CD8-positive, alpha-beta memory T cell (primary cell): ENCODE measurements at places on chromosomes 3 and 15. TPM values are rescaled to one million over a fixed set of nuclear protein-coding genes. Genes with fewer than 3 reads are reported as not detected.

GRCh38 chr3:152317184-152317583 is 48.5 kb downstream of the MBNL1 start:
- no peak for DNase-seq

DNA sequence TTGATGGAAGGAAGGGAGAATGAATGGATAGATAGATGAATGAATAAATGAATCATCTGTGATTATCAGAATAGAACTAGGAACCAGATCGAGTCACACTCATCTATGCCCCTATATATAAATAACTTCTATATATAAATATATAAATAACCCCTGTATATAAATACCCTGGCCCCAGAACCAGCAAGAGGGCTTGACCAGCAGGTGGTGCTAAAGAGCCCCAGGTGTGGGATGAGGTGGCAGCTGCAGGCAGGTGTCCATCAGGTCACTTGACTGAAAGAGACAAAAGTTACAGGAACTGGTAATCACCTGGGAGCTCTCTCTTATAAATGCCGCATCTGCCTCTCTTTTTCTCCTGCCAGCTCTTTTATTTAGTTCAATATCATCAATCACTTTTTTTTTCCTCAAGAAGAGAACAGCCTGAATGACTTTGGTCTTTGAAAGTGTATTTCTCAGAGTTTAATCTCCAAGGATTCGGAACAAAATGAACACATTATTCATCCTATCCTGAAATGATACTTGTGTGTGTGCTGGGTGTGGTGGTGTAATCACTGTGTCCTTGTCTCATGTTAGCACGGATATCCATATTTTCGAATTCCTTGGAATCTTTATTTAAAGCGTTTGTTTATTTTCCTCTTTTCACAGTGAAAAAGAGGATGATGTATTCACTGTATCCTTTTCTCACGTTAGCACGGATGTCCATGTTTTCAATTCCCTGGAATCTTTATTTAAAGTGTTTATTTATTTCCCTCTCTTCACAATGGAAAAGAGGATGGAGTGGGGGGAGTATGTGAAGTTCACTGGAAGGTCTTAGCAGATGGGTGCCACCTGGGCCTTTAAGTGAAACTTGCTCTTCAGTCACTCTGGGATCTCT is 35.4 kb upstream of the ATG7 start:
- peak; percentile 71 for DNase-seq

Gene MITF
- 0.38 TPM for total RNA-seq

Gene PLCB2
- 57.7 TPM for total RNA-seq

GRCh38 chr3:169686874-169687273 is 23.4 kb upstream of the MECOM start:
- DNase-seq: no peak

Gene RASGRP1
- 67.9 TPM for total RNA-seq

DNA sequence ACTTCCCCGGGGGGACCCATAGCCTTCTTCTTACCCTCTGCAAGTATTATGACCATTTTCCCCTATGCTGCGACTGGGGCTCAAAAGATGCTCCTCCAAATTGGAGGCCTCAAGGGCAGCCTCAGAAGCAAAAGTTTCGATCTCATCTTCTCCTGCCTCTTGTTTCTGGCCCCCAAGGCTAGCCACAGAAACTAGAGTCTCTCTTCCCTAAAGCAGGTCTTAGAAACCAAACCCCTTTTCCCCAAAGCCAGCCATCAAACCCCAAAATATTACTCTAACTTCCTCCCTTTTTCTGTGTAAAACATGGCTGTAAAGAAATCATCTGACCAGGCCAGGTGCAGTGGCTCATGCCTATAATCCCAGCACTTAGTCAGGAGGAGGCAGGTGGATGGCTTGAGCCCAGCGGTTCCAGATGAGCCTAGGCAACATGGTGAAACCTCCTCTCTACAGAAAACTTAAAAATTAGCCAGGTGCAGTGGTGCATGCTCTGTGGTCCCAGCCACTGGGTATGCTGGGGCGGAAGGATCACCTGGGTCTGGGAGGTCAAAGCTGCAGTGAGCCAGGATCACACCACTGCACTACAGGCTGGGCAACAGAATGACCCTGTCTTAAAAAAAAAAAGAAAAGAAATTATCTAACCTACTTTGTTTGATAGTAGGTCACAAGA is 36.7 kb upstream of the MFGE8 start:
- DNase-seq: no peak

- no peak for DNase-seq
Observed at GRCh38 chr3:98109807-98110549, 20.5 kb upstream of the OR5H1 start.

GRCh38 chr3:197038679-197039462 is 9.3 kb upstream of the MELTF start:
- DNase-seq: no peak

Gene SAMMSON
- total RNA-seq: not detected

- DNase-seq: no peak
Observed at GRCh38 chr3:42653560-42654330, at the start of gene ZBTB47. TSS of gene ZBTB47 (plus strand) at chr3:42653697. CDS start at chr3:42658356, 4,659 bp downstream.
